ENCODE measurements at places on chromosomes 16 and 17.

- no peak for DNase-seq
These were observed 628 bp upstream of the ZNF18 start for GRCh38 chr17:11997972-11998233.

DNA sequence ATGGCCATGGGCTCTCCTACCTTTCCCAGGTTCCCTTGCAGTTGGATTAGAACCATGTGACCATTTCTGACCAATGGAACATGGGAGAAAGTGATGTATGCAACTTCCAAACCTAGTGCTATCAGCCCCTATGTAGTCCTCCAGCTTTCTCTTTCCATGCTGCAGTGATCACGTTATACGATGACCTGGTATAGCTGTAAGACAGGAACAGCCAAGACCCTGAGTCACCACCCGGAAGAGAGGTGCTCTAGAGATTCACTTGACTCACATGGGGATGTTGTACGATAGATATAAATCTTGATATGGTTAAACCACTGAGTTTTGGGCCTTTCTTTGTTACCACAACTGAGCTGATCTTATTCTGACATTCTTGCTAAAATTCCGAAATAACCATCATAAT, 65.1 kb downstream of the NOG start:
- no peak for DNase-seq

- DNase-seq: no peak
These were observed 75.7 kb downstream of the SEC14L1 start for GRCh38 chr17:77216486-77216885.

GRCh38 chr17:35773679-35774425, 13.2 kb downstream of the C17orf50 start:
- DNase-seq: no peak

- peak; percentile 72 for DNase-seq
These were observed 23.4 kb downstream of the RBL2 start for GRCh38 chr16:53457670-53458069.

- DNase-seq: no peak
These were observed 14.4 kb upstream of the BAHCC1 start for GRCh38 chr17:81380666-81381518.

DNA sequence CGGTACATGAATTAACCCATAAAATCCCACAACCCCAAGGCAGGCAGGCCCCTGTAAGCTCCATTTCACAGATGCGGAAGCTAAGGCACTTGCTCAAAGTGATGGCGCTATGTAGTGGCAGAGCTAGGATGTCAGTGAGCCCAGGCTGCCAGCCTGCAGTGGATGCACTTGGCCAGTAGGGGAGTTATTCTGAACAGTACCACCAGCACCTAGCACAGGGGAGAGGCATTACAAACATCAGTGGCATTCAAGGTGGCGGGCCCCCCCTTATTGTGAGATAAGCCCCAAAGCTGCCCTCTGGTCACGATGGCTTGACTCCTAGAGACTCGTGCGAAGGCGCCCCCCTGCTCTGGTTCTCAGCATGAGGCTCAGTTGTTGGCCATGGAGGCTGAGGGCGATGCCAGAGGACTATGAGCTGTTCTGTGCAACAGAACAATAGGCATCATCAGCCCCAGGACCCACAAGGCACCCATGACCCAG, 33.8 kb downstream of the GTF3C1 start:
- peak; percentile 67 for DNase-seq

- no peak for DNase-seq
These were observed 12.3 kb downstream of the SCN4A start for GRCh38 chr17:63960430-63960829.

- no peak for DNase-seq
These were observed 699 bp upstream of the PVALEF start for GRCh38 chr17:81164371-81165245.

DNA sequence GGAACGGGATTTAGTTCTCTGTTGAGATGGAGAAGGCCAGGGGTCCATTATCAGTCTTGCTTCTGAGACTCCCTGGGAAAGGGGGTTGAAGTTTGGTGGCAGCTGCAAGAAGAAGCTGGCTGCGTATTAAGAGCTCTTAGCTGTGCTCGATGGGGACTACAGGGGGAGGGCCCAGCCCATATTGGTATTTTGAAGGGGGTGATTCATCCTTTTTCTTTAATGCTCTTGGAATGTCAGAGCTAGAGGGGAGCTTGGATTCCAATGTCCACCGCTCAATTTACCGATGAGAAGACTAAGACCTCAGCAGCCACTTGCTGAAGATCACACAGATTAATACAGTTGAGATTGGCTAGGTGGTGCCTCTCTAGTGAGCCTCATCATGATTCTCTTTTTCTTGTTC, 5.0 kb downstream of the NOG start:
- DNase-seq: no peak

DNA sequence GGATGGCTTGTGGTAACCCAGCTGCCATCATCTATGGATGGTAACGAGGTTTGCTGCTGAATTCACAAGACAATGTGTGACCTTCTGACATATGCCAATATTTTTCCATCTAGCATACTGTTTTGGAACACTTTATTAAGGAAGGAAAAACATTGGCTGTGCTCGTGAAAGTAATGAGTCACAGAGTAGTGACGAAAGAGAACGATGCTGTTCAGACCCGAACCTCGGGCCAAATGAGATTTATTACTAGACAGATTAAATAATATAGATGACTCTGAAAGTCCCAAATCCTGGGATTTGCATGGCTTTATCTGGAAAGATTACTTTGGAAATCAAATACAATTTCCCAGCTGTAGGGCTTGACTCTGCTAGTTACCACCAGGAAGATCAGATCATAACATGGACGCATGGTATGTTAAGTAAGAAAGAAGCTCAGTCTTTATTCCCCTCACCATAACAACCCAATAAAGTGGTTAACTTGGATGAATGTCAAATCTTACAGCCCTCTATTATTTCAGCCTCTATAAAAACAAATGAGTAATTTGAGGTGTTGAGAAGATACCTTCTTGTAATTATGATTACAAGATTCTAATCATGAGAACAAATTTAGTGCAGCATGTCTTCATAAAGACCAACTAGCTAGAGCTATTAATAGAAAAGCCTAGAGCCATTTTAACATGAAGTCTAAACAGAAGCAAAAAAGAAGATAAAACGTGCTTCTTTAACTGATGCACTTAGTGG, 32.6 kb downstream of the ERN1 start:
- no peak for DNase-seq

- peak; percentile 71 for DNase-seq
These were observed at the start of gene RAB26 for GRCh38 chr16:2147981-2148671. TSS of gene RAB26 (plus strand) at chr16:2148625. CDS start at chr16:2148784, 159 bp downstream.
